Colonic mucosa (tissue), 4 donors: ENCODE measurements at places on chromosomes 4 and X. TPM values are rescaled to one million over a fixed set of nuclear protein-coding genes. Genes with fewer than 3 reads are reported as not detected.

- DNase-seq, result no peak
These were observed 8.6 kb upstream of the GPRIN3 start for GRCh38 chr4:89316211-89316610.

DNA sequence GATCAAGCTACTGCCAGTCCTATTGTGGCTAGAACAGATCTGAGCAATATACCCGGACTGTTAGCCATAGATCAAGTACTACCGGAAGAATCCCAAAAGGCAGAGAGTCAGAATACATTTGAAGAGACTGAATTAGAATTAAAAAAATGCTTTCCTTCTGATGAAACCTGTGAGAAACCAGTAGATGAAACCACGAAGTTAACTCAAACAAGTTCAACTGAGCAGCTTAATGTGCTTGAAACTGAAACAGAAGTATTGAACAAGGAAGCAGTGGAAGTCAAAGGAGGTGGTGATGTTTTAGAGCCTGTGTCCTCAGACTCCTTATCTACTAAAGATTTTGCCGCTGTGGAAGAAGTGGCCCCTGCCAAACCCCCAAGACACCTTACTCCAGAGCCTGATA lies 46.8 kb downstream of the WDR44 start:
- no peak for DNase-seq

- DNase-seq, result no peak
These were observed 35.6 kb downstream of the DAPP1 start for GRCh38 chr4:99852199-99852749.

GRCh38 chr4:95317085-95317793 lies 231.5 kb downstream of the UNC5C start:
- no peak for DNase-seq

- no peak for DNase-seq
These were observed 6.7 kb upstream of the MID2 start for GRCh38 chrX:107818900-107819521.

DNA sequence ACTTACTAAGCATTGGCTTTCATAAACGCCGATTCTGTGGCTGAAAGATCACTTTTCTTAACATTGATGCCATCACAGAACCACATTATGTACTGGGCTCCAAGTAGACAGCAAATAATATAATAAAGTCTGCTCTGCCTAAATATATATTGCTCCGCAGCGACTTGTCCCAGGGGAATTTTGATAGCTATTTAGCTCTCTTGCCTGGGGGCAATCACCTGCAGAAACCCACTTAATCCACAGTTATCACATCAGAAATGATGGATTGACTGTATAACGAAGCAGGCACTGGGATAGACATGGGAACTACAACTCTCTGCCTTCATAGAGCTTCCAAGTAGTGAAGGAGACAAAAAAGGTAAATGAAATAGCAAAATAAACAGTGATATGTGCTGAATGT lies 48.0 kb upstream of the MYOZ2 start:
- no peak for DNase-seq

- no peak for DNase-seq
These were observed 128.5 kb downstream of the LARP7 start for GRCh38 chr4:112765317-112765974.

- DNase-seq, result no peak
These were observed 17.7 kb downstream of the EFNB1 start for GRCh38 chrX:68846536-68846935.

- DNase-seq, result no peak
These were observed 81.0 kb upstream of the STIM2 start for GRCh38 chr4:26779674-26780073.

DNA sequence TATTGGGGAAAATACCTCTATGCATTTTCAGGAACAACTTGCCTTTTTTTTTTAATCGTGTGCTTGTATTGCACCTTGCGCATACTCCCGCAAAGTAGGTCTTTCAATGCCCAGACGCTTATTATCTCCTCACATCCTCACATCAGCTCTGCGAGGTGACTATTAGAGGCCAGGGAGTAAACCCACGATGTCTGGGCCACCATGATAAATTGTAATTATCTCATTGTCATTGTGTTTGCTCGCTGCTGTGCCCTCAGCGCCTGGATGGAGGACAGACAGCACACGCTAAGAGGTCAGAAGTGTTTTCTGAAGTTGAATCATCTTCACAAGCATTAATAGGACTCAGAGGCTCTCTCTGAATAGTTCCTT lies 1.0 kb upstream of the RELL1 start:
- no peak for DNase-seq

- no peak for DNase-seq
These were observed 1.5 kb upstream of the MSMO1 start for GRCh38 chr4:165325732-165326512.

GRCh38 chrX:129462707-129463106 lies 60.6 kb downstream of the SMARCA1 start:
- DNase-seq, result no peak

- no peak for DNase-seq
These were observed 83.0 kb downstream of the MAMLD1 start for GRCh38 chrX:150446151-150446550.

GRCh38 chr4:150280081-150280895 lies 202.0 kb downstream of the DCLK2 start:
- no peak for DNase-seq

- no peak for DNase-seq
These were observed 14.7 kb upstream of the CBR4 start for GRCh38 chr4:169024762-169025161.

GRCh38 chr4:3009422-3009821 lies 46.1 kb downstream of the GRK4 start:
- DNase-seq, result no peak

DNA sequence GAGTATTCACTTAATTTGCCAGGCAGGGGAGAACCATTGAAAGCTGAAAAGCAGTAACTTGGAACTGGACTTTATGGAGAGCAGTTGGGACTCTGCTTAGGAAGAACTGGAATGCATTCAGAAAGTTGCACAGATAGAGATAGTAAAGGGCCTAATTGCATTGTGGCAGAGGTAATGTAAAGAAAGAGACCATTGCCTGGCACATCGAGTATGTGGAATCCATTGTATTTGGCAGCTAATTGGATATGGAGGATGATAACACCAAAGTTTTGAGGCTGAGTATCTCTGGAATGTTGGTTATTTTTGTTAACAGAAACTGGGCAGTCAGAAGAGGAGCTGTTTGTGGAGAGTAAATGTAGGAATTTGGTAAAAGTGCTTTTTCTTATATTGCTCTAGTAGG lies 169.9 kb downstream of the BMPR1B start:
- DNase-seq, result no peak

DNA sequence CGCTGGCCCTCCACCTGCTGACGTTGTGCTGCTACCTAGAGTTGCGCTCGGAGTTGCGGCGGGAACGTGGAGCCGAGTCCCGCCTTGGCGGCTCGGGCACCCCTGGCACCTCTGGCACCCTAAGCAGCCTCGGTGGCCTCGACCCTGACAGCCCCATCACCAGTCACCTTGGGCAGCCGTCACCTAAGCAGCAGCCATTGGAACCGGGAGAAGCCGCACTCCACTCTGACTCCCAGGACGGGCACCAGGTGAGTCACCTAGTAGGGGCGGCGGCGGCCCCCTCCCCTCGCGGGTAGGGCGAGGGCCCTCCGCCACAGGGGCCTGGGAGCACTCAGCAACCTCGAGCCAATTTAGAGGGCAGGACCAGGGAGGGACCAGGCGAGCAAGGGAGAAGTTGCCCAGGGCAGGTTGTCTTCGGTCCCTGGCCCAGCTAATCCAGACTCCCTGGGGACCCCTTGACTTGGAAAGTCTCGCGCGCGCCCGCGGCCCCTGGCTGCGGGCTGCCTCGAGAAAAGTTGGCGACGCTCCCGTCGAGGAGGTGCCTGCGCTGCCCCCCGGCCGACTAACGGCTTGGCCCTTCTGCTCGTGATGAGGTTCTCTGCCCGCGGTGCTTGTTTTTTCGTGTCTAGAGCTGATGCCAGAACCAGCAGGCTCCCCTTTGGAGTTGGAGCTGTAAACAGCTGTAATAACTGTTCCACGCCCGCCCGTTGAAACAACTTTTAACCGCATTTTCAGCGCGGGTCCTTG lies 717 bp downstream of the EDA start:
- peak; percentile 20 for DNase-seq

Gene RHOXF2
- 0.25 TPM for total RNA-seq

Gene HS6ST2
- 2.0 TPM for total RNA-seq

Gene PPEF2
- not detected for total RNA-seq

Gene ARMCX1
- 8.7 TPM for total RNA-seq

Gene CAMK2D
- total RNA-seq, result 69.5 TPM

Gene WAS
- 4.9 TPM for total RNA-seq

Gene NKRF
- 8.9 TPM for total RNA-seq

Gene MAGEB17
- total RNA-seq, result not detected

Gene CLCN5
- 10.0 TPM for total RNA-seq

Gene STK32B
- total RNA-seq, result 0.82 TPM

Gene EVC
- total RNA-seq, result 1.1 TPM

Gene ADGRG4
- not detected for total RNA-seq

Gene AMBN
- total RNA-seq, result not detected
